ENCODE measurements at places on chromosomes 3 and 15.
A peak's percentile ranks its signal among the peaks of the same experiment; 100 is the strongest.

- no peak for DNase-seq
These were observed 69.7 kb upstream of the SETMAR start for GRCh38 chr3:4233488-4233887.

- DNase-seq, result no peak
These were observed 71.9 kb upstream of the MBNL1 start for GRCh38 chr3:152196782-152197181.

DNA sequence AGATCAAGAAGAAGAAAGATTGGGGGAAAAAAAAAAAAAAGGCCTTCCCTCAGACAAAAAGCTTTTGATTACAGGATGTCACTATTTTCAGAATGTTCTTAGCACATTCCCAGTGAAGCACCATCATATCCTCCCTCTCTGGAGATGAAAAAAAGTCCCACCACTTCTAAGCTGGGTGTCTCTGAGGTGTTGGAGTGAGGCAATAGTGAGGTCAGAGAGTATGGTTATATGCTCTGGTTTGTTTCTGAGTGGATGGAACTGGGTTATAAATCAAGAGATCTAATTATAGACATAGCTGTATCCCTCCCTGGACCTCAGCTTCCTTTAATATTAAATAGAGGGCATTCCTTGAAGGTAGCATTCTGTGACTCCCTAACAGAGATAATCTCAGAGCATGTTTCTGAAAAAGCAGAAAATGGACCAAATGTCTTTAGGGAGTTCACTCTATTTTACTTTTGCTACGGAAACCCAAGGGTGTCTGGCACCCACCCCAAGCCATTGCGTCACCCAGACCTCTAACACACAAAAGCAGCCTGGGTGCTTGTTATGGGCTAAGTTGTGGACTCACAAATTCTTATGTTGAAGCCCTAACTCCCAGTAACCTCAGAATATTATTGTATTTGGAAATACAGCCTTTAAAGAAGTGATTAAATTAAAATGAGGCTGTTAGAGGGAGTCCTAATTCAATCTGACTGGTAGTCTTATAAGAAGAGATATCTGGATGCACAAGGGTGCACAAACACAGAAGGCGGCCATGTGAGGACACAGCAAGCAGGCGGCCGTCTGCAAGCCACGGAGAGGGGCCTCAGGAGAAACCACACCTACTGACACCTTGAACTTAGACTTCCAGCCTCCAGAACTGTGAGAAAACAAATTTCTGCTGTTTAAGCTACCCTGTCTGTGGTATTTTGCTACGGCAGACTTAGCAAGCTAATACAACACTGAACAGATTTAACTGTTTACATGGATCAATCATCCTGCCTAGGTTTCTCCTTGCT is 81.5 kb downstream of the MB21D2 start:
- no peak for DNase-seq

DNA sequence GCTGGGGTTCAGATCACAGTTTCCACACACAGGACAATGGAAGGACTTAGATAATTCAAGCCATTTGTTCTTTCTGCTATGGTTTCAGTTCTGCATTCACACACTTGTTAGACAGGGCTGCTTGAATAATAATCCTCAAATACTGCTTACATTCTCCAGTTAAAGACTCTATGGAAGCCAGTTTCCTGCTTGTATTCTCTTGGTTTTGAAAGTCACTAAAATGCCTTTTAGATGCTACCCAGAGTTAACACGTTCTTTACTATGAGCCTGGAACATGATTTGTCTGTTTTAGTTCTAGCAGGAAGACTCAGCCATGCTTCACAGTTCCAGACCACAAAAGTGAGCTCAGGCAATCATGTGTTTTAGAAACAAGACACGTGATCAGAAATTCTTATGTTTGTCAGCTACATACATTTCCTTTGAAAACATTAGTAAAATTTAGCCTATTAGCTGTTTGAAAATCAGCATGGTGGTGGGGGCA is 152.4 kb downstream of the LEKR1 start:
- DNase-seq, result no peak

- DNase-seq, result no peak
These were observed 9.6 kb upstream of the LRRFIP2 start for GRCh38 chr3:37183976-37184375.

DNA sequence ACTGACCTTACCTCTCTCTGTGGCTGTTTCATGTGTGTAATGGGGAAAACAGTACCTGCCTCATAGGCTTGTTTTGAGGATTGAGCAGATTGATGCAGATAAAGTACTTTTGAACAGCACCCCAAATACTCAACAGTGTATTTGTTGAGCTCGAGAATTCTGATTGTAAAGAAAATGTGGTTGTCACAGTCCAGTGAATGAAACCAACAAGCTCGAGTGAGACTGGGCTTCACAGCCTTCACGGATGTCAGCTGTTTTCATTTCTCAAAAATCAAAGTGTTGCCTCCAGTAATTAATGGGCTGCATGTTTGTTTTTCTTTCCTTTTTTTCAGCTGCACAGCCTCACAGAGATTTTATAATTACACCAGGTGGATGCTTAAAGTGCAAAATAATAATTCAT is 43.7 kb downstream of the PARP15 start:
- no peak for DNase-seq

DNA sequence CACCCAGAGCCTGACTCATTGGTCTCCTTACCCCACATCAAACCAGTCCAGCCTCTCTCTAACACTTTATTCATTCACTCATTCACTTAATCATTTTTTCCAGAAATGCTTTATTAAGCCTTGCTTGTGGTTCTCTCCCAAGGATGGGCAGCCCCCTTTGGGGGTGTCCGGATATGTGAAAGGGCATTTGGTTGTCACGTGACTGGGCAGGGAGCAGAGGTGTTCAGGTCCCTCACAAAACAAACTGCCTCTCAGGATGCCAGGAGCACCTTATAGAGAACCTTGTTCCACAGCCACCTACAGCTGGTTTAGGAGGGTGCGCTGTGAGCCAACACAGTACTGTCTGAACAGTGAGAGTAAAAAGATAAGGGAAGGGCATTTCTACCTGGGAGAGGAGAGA is 25.8 kb upstream of the PTPN23 start:
- no peak for DNase-seq

- DNase-seq, result no peak
These were observed 154.8 kb upstream of the SNTN start for GRCh38 chr3:63497641-63498040.

DNA sequence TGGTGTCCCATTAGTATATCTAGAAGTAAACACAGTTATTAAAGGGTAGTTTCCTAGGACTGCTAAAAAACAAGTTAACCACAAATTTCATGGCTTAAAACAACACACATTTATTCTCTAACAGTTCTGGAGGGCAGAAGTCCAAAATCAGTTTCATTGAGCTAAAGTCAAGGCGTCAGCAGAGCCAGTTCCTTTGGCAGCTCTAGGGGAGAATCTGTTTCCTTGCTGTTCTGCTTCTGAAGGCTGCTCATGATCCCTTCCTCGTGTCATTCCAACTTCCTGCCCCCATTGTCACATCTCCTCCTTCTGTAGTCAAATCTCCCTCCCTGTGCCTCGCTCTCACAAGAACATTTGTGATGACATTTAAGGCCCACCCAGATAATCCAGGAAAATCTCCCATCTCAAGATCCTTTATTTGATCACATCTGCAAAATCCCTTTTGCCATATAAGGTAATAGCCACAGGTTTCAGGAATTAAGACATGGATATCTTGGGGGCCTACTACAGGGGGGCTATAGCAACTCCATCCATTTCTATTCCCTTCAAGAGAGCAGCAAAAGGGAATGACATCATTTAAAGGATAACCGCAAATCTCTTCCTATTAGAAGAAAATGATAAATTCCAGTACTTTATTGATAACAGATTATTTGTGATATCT is 50.1 kb downstream of the GPR176 start:
- no peak for DNase-seq

DNA sequence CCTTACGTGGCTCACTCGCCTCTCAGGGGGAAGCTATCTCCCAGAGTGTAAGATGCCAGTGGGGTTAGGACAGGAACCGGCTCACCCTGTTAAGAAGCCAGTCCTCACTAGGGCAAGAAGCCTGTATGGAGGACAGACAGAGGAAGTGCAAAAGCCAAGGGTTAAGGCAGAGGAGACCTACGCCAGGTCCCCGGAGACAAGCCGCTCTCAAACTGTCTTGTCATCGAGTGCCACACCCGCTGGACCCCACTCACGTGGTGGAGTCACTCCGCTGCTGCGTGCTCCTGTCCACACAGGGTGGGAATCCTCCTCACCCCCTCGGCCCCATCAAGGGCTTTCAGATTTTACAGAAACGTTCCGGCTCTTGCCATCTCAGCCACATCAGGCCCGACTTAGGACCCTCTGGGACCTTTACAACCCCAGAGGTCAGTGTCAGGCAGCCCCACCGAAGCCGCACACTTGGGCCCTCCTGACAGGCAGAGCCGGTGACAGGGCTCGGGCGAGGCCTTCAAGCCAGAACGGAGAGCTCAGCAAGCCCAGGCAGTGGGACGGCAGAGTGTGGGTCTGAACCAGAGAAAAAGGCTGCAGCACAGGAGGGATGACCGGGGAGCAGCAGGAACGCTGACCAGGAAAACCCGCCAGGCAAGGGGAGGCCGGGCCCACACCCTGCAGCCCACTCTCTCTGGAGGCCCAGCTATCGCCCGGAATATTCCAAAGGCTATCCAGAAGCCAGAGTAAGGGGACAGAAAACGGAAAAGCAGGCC is 61.7 kb downstream of the XXYLT1 start:
- DNase-seq, result no peak

GRCh38 chr3:9102240-9102981 is 139.1 kb upstream of the RAD18 start:
- no peak for DNase-seq

DNA sequence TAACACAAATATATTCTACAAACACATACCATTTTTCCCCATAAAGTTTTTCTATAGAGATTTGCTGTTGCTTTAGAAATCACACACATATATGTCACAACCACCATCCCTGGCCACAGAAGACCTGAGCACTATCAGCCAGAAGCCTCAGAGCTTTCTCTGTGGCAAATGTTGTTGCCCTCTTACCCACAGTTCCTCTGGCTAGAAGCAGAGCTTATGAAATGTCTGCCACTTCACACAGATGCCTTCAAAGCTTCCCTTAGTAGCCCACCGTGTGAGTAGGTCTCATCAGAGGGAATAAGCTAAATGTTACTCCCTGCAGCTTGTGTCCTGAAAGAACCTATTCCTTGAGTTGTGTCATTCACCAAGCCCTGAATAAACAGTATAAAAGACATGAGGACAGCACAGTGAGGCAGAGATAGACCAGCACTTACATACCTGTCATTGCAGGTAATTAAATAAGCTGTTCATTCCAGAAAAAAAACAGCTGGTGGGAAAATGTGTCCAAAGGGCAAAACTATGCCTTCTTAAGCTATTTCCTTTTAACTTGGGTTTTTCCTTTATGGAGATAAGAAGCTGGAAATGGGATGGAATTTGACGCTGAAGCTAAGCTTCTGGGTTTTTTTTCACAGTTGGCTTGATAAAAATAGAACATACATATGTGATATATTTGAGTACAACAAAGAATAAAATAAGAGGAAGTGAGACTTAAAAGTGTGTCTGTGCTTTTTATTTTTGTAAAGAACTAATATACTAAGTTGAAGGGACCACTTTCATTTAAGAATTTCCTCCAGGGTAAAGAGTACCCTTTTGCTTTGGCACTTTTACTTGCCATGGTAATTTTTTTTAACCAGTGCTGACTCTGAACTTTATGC is 391.4 kb downstream of the KCNH8 start:
- DNase-seq, result no peak

DNA sequence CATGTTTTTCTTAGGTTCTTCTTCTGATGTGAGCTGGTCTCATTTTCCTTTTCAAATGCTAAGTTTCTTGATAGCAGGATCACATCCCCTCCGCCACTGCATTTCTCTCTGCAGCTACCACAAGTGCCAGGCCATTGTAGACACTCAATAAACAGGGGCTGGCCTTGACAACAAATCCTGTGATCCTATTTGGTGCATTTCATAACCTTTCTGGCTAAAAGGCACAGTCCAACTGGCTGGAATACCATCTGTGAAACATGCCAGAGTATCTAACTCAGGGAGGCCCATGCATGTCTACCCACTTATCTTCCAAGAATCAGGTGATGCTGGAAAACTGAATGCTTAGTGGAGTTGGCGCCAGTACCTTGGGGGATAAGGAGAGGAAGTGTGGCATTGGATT is 85.2 kb upstream of the NR2F2 start:
- no peak for DNase-seq

GRCh38 chr3:30286007-30286669 is 320.3 kb upstream of the TGFBR2 start:
- DNase-seq, result no peak

DNA sequence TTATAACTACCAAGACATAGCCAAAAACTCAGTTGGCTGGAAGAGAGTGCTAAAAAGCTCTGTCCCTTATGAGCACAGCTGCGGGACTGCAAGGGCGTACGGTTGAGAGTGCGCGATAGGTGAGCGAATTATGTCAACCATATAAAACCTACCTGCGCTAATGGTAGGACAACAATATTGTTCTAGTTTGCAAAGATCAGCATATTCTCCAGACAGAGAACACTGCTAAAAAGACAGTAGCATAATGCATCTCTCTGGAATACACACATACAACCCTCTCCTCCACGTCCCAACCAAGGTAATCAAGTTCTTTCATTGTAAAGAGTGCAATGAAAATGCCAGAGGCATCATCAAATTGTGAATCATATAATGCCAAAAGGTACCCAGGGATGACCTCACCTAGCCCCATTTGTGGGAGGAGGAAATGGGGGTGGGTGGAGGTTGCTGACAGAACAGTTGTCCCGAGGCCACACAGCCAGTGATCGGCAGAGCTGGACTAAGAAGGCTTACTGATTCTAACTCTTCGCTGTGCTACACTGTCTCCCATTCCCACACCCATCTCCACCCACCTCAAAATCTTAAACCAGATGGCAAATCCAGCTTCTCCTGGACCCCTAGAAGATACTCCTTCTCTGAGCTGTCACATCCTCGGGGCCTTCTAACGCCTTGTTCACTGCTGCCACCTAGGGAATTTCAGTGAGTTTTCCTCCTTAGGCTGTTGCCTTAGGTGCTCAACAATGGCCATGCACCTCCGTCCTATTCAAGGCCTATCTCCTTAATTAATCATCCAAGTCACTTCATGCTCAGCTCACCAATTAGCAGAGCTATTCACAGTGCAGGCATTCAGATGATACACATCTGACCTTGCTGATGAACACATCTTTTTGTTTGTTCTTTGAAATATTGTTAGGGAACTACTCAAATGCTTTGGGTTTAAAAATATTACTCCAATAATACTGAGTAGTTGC is 60.7 kb downstream of the RPL22L1 start:
- DNase-seq, result peak; percentile 44

- no peak for DNase-seq
These were observed 104.9 kb upstream of the TGFBR2 start for GRCh38 chr3:30501526-30501925.

- peak; percentile 76 for DNase-seq
These were observed at the start of gene RSRC1 for GRCh38 chr3:158109804-158110657. TSS of gene RSRC1 (plus strand) at chr3:158110089. CDS start at chr3:158122105, 12,016 bp downstream.

DNA sequence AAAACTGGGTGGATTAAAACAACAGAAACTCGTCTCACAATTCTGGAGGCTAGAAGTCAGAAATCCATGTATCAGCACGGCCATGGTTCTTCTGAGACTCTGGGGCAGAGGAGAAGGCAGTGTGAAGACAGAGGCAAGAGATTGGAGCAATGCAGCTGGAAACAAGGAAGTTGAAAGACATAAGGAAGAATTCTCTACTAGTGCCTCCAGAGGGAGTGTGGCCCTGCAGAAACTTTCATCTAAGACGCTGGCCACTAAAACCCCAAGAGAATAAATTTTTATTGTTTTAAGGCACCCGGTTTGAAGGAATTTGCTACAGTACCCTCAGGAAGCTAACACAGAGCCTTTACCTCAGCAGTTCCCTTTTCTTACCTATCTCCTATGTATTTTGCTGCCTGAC is 1012.2 kb upstream of the CADM2 start:
- DNase-seq, result no peak

GRCh38 chr15:93428807-93429351 is 339.9 kb upstream of the RGMA start:
- DNase-seq, result no peak
